ENCODE measurements at places on chromosomes 16 and 17. TPM values are rescaled to one million over a fixed set of nuclear protein-coding genes. Genes with fewer than 3 reads are reported as not detected.

TEX14 gene
- not detected for total RNA-seq

RPRML gene
- 0.54 TPM for total RNA-seq

PAQR4 gene
- total RNA-seq: 51.8 TPM

GP1BA gene
- 0.15 TPM for total RNA-seq

TBC1D26 gene
- 0.05 TPM for total RNA-seq

NLRC3 gene
- total RNA-seq: 0.26 TPM

GRCh38 chr16:79074541-79074940 lies 526.0 kb downstream of the MAF start:
- no peaks in the 10 kb centered on the region for H3K27me3 ChIP-seq
- H3K36me3 ChIP-seq: no peaks in the 10 kb centered on the region

DNA sequence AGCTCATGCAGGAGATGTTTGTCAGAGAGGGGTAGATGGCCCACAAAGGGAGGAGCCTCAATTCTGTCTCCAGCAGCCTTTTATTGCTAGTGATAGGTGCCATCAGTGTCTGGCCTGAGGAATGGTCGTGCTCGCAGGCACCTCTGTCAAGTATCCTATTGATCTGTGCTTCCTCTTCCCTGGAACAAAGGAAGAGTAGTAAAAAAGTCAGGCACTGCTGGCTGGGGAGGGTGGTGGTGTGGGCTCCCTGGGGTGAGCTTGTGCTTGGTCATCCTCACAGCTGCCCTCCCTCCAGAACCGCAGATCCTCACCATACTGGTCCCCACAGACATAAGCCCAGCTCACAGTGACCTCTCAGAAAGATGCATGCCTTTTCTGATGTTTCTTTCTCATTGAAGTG lies 15.0 kb upstream of the SALL1 start:
- H3K27me3 ChIP-seq: no peaks in the 10 kb centered on the region
- H3K36me3 ChIP-seq: no peaks in the 10 kb centered on the region
- H3K4me1 ChIP-seq: no peaks in the 10 kb centered on the region
- no peak overlapping the region for H3K4me3 ChIP-seq
- DNase-seq: no peak
- H3K27ac ChIP-seq: no peak overlapping the region

DNA sequence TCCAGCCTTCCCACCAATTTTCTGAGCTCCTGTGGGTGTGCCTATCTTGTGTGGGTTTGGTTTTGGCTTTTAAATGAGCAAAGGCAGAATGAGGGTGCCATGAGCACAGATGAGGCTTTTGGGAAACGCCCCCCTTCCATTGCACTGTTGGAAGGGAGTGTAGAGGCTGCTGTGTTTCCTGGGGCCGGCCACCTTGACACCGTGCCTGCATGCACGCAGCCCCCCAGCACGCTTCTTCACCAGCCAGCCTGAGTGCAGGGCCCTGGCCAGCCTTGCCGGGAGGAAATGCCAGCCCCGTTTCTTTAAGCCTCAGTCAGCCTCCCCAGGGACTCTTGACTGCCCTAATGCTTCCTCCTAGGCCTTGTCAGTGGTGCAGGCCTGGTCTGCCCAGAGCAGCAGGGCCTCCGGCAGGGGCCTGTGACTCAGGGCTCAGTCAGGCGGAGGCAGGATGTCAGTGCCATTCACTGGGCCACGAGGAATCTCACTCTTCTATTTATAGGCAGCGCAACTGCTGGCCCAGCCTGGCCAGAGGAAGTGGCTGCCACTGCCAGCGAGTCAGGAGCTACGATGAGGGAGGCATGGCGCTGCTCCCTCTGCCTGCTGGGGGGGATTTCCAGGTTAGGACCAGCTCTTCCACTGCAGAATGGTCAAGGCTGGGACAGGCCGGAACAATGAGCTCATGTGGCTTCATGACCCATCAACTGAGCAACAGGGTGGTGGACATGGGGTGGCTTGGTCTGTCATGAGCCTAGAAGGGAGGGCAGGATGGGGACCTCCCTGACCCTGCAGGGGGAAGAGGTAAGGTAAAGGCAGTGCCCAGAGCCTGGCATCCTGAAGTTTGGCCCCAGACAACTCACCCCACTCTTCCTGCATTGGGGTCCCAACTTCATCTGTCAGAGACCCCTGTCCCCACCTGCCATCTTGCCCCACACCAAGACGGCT lies 205.2 kb downstream of the RAB11FIP4 start:
- peak; percentile 78 for DNase-seq
- H3K4me3 ChIP-seq: no peak overlapping the region
- no peaks in the 10 kb centered on the region for H3K27me3 ChIP-seq
- peak overlapping the region; percentile 83 for H3K27ac ChIP-seq

GRCh38 chr16:10741844-10742243 lies 1.8 kb upstream of the NUBP1 start:
- H3K27ac ChIP-seq: peak overlapping the region; percentile 53
- peaks cover 28% of the 10 kb centered on the region for H3K4me1 ChIP-seq
- H3K27me3 ChIP-seq: no peaks in the 10 kb centered on the region
- no peak for DNase-seq

- H3K36me3 ChIP-seq: no peaks in the 10 kb centered on the region
- DNase-seq: no peak
- H3K4me3 ChIP-seq: no peak overlapping the region
- no peaks in the 10 kb centered on the region for H3K4me1 ChIP-seq
- H3K27me3 ChIP-seq: no peaks in the 10 kb centered on the region
- H3K27ac ChIP-seq: no peak overlapping the region
Measured at GRCh38 chr16:86680661-86681030, 102.3 kb downstream of the FOXL1 start.

- no peak overlapping the region for H3K4me3 ChIP-seq
- DNase-seq: no peak
- H3K4me1 ChIP-seq: no peaks in the 10 kb centered on the region
- H3K27ac ChIP-seq: no peak overlapping the region
- no peaks in the 10 kb centered on the region for H3K27me3 ChIP-seq
Measured at GRCh38 chr16:67727521-67728485, 8.7 kb upstream of the GFOD2 start.

GRCh38 chr17:5986644-5987043 lies 83.5 kb upstream of the WSCD1 start:
- no peaks in the 10 kb centered on the region for H3K36me3 ChIP-seq
- no peaks in the 10 kb centered on the region for H3K27me3 ChIP-seq
- H3K27ac ChIP-seq: no peak overlapping the region
- no peak overlapping the region for H3K4me3 ChIP-seq
- DNase-seq: no peak

GRCh38 chr16:31078597-31079341 lies 4.5 kb downstream of the ZNF646 start:
- no peak for DNase-seq
- H3K36me3 ChIP-seq: peaks cover 6% of the 10 kb centered on the region
- H3K4me1 ChIP-seq: 0 out of 2 replicates have a peak, but pooled peaks cover 4% of the 10 kb centered on the region
- H3K27me3 ChIP-seq: no peaks in the 10 kb centered on the region
- H3K4me3 ChIP-seq: no peak overlapping the region

DNA sequence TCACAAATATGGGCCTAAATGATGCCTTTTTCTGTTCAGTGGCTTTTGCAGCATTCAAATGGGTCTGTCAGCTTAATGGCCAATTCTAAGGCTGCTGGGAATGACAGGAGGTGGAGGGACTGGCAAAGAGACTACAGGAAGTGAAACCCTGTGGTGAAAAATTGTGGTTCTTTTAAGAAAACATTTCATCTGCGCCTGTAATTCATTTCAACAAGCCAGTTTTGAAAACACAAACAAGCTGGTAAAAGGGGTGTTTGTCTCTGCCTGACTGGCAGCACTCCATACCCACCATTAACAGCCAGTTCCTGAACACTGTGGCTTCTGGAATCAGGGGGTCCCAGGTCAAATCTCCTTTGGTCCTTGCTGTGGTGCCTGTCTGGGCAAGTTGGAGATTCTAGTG lies 3.6 kb upstream of the KDM8 start:
- no peak overlapping the region for H3K27ac ChIP-seq
- H3K4me1 ChIP-seq: peaks cover 7% of the 10 kb centered on the region
- no peak overlapping the region for H3K4me3 ChIP-seq
- DNase-seq: no peak
- H3K27me3 ChIP-seq: no peaks in the 10 kb centered on the region
- no peaks in the 10 kb centered on the region for H3K36me3 ChIP-seq

DNA sequence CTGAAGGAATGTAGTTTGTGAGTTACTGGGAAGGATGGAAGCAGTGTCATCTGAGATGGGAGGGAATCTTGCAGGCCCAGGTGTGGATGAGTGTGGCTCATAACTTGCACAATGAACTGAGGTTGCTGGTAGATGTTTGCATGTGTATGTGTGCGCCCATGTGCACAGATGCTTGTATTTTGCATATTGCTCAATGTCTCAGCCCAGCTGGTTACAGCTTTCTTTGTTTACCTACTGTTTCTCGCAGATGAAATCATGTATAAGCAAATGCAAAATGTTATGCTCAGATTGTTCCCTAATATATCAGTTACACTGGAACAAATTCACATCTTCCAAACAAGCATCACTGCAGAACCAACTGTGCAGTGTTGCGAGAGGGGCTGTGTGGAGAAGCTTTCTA lies 452.2 kb upstream of the EEF2KMT start:
- no peak overlapping the region for H3K4me3 ChIP-seq
- no peaks in the 10 kb centered on the region for H3K4me1 ChIP-seq
- no peaks in the 10 kb centered on the region for H3K36me3 ChIP-seq
- DNase-seq: no peak

DNA sequence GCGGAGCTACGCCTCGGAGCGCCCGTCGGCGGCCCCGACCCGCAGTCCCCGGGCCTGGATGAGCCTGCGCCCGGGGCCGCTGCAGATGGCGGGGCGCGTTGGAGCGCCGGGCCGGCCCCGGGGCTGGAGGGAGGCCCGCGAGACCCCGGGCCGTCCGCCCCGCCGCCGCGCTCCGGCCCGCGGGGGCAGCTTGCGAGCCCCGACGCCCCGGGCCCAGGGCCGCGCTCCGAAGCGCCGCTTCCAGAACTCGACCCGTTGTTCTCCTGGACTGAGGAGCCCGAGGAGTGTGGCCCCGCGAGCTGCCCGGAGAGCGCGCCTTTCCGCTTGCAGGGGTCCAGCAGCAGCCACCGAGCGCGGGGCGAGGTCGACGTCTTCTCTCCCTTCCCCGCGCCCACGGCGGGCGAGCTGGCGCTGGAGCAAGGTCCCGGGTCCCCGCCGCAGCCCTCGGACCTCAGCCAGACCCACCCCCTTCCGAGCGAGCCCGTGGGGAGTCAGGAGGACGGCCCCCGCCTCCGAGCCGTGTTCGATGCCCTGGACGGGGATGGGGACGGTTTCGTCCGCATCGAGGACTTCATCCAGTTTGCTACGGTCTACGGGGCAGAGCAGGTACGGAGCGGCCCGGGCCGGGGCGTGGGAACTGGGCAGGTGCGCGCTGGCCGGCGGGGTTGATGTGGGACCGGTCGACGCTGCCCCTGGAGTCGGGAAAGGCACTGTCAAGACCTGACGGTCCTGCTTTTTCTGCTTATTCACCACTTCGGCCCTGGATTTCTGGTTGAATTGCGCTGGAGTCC lies 861 bp downstream of the RAB11FIP3 start:
- H3K27me3 ChIP-seq: no peaks in the 10 kb centered on the region
- H3K27ac ChIP-seq: peak overlapping the region; percentile 57
- H3K4me1 ChIP-seq: peaks cover 28% of the 10 kb centered on the region
- no peak for DNase-seq
- H3K4me3 ChIP-seq: peak overlapping the region; percentile 77

- no peak overlapping the region for H3K27ac ChIP-seq
- no peaks in the 10 kb centered on the region for H3K27me3 ChIP-seq
- no peaks in the 10 kb centered on the region for H3K4me1 ChIP-seq
- no peaks in the 10 kb centered on the region for H3K36me3 ChIP-seq
Measured at GRCh38 chr16:60788631-60789030, 1247.6 kb downstream of the CDH8 start.

DNA sequence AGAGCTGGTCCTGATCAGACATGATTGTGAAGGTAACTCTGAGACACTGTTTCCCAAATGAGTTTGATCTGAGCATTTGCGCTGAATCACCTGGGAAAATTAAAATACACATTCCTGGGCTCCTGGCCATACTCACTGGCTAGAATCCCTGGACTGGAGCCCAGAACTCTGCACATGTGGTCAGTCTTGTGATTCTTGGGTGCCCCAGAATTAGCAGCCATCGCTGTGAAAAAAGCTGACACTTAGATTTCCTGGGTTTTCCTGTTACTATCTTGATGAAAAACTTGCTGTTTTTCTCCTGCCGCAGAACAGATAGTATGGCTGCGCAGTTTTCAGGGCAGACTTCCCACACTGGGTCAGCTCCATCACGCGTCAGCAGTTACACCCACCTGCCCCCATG lies 24.6 kb downstream of the NECAB2 start:
- no peaks in the 10 kb centered on the region for H3K4me1 ChIP-seq
- DNase-seq: no peak
- no peak overlapping the region for H3K4me3 ChIP-seq

- no peak overlapping the region for H3K4me3 ChIP-seq
- no peak overlapping the region for H3K27ac ChIP-seq
- H3K36me3 ChIP-seq: no peaks in the 10 kb centered on the region
- DNase-seq: no peak
- no peaks in the 10 kb centered on the region for H3K27me3 ChIP-seq
- H3K4me1 ChIP-seq: peaks cover 3% of the 10 kb centered on the region
Measured at GRCh38 chr16:54282202-54282927, 4.2 kb downstream of the IRX3 start.

DNA sequence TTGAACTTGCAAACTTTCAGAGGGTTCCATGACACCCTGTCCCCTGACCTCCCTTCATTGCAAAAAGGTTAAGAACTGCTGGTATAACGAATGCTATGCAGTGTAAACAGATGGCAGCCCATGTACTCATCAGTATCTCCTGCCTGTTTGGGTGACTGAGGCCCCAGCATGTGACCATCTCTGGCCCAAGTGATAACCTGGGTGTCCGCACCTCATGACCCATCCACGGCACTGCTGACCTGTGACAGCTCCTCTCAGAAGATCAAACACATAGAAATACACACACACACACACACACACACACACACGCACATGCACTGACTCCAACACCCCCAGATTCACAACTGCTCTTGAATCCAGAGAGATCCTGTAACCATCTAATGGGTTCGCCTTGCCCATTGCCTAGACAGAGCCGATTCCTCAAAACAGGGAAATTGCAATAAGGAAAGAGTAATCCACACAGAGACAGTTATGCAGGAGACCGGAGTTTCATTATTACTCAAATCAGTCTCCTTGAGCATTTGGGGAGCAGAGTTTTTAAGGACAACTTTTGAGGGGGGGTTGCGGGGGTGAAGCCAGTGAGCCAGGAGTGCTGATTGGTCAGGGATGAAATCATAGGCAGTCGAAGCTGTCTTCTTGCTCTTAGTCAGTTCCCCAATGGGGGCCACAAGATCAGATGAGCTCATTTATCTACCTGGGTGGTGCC lies 11.3 kb upstream of the PHOSPHO1 start:
- no peak overlapping the region for H3K4me3 ChIP-seq
- DNase-seq: no peak
- H3K36me3 ChIP-seq: no peaks in the 10 kb centered on the region
- H3K27me3 ChIP-seq: no peaks in the 10 kb centered on the region
- H3K4me1 ChIP-seq: no peaks in the 10 kb centered on the region

DNA sequence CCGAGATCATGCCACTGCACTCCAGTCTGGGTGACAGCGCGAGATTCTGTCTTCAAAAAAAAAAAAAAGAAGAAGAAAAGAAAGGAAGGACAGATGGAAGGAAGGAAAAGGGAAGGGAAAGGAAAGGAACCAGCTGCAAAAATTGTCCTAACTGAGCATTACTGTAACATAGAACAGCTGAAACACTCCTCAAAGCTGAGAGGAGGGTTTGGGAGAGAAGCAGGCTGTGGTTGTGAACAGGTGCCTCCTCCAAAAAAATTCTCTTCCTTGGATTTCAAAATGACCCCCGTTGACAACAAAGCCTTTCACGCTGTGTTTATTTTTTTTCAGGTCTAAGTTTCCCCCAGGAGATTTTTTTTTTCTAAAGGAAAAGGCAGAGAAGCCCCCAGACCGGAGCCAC lies 541.4 kb downstream of the WWOX start:
- no peaks in the 10 kb centered on the region for H3K27me3 ChIP-seq
- H3K36me3 ChIP-seq: no peaks in the 10 kb centered on the region
- DNase-seq: no peak
- H3K4me3 ChIP-seq: no peak overlapping the region
